Cardiac fibroblast (primary cell): ENCODE measurements at places on chromosomes 11 and 22.

DNA sequence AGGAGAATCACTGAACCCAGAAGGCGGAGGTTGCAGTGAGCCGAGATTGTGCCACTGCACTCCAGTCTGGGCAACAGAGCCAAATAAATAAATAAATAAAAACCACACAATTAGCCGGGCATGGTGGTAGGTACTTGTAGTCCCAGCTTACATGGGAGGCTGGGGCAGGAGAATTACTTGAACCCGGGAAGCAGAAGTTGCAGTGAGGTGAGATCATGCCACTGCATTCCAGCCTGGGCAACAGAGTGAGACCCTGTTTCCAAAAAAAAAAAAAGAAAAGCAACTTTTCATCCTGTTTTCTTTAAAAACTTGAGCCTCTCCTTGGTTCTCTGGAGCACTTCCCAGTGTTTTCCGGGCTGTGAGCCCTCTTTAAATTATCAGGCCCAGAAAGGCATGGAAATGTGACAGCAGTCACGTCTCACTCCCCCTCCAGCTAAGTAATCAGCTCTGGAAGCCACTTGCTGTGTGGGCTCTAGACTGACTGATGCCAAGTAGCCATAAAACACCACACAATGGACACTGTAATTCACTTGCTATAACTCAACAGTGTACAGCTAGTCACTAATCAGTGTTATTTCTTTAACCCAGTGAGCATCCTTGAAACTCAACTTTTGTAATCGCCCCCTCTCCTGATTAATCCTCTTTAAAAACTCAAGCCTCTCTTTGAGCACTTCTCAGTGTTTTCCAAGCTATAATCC lies 13.0 kb upstream of the MCHR1 start:
- peak; percentile 92 for DNase-seq

DNA sequence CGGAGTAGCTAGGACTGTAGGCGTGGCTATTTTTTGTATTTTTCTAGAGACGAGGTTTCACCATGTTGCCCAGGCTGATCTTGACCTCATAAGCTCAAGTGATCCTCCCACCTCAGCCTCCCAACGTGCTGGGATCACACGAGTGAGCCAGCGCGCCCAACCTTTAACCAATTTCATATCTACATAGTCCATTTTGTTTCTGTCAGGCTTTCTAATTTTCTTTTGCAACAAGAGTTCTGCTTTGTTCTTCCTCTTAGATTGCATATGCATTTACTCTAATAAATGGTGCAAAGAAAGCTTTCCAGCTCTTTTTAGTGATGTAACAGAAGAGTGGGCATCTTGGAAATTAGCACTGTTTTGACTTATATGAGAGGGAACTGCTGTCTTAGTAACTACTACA lies 13.3 kb downstream of the RTN3 start:
- DNase-seq, result no peak

- DNase-seq, result no peak
Measured at GRCh38 chr11:67199751-67200150, 66.5 kb upstream of the GRK2 start.

DNA sequence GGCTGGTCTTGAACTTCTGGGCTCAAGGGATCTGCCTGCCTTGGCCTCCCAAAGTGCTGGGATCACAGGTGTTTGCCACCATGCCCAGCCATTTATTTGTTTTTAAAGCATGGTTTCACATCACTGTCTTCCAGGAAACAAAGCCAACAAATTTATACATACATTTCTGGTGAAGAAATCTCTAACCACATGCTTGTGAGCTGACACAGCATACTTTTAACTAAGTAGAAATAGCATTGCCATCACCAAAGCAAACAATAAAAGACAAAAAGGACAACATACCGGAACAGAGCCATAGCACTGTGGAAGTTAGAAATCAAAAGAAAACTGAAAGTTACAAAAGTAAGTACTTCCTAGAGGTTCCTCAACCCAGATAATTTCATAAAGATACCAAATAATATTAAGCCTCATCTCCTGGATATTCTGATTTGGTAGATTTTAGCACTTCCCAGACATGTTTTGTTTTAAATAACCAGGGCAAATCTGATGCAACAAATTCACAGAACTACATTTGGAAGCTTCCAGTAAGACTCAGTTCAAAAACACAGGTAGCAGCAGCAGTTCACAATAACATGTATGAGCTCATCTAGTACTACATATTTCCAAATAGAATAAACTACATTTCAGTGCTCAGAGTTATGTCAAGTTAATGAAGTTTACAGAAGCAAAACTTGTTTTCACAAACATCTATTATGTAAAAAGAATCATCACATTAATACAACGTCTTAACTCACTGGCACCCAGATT lies 70.6 kb downstream of the RRAS2 start:
- peak; percentile 91 for DNase-seq

GRCh38 chr11:89490981-89491690 lies at the start of gene NOX4:
Gene NOX4 (minus strand): TSS chr11:89491375. CDS start chr11:89491246, 129 bp downstream.
- peak; percentile 61 for DNase-seq

DNA sequence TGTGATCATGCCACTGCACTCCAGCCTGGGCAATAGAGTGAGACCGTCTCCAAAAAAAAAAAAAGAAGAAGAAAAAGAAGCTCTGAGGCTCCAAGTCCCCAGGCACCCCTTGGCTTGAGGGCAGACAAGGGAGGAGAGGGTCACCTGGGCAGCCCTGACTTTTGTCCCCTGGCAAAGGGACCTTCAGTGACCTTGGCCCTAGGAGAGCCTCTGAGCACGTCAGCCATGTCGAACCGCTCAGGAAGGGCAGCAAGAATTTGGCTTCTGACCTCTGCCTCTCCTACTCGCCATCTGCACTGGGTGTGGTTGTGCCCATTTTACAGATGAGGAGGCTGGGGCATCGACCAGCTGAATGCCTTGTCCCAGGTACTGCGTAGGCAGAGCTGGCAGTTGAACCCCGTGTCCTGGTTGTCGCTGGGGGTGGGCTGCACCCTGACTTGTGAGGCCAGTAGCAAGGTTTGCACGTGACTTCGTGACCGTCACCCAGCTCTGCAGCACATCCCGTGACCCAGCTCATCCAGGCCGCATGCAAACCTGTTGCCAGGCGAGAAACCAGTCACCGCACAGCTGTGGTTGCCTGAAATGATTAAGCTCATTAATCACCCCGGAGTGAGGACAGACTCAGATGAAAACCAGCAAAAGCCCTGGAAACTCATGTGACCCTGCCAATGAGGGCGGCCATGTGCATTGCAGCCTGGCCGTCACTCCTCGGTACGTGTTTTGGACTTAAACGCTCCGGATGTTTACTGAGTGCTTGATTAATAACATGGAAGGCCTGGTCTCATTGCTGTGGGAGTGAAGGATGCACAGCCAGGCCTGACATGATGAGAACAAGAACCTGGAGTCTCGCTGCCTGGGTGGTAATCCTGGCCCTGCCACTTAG lies 47.7 kb upstream of the PPP6R3 start:
- DNase-seq, result peak; percentile 13

- DNase-seq, result no peak
Measured at GRCh38 chr11:57490456-57491248, 24.9 kb downstream of the SLC43A1 start.

- no peak for DNase-seq
Measured at GRCh38 chr22:42268852-42269410, 1.5 kb downstream of the TCF20 start.

- DNase-seq, result no peak
Measured at GRCh38 chr22:40241200-40241763, 63.6 kb downstream of the TNRC6B start.

- DNase-seq, result peak; percentile 45
Measured at GRCh38 chr22:22703715-22704114, 59.3 kb downstream of the GGTLC2 start.

DNA sequence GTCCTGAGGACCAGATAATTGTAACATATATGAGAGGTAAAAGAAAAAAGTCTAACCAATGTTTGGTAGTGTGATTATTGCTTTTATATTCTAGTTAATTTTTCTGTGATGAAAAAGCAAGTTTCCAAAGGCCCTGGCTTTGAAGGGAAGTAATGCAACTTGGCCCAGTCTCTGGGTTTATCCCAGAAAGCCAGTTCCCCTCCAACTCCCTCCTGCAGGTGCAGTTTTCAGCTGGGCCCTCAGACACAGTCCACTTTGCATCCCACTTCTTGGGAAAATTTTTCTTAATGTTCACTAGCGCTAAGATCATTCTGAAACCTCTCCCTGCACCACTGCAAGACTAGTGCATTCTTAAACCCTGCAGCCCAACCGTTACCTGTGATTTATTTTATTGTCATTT lies 586.8 kb downstream of the NTM start:
- DNase-seq, result no peak

GRCh38 chr22:46043816-46044620 lies 67.1 kb upstream of the WNT7B start:
- no peak for DNase-seq

- peak; percentile 92 for DNase-seq
Measured at GRCh38 chr11:110908401-110909105, 196.3 kb upstream of the ARHGAP20 start.

- no peak for DNase-seq
Measured at GRCh38 chr11:133826866-133827265, 18.4 kb downstream of the SPATA19 start.

- no peak for DNase-seq
Measured at GRCh38 chr22:21632237-21632895, at the start of gene CCDC116. Gene CCDC116 (plus strand): TSS chr22:21632760. CDS start chr22:21633182, 422 bp downstream.

DNA sequence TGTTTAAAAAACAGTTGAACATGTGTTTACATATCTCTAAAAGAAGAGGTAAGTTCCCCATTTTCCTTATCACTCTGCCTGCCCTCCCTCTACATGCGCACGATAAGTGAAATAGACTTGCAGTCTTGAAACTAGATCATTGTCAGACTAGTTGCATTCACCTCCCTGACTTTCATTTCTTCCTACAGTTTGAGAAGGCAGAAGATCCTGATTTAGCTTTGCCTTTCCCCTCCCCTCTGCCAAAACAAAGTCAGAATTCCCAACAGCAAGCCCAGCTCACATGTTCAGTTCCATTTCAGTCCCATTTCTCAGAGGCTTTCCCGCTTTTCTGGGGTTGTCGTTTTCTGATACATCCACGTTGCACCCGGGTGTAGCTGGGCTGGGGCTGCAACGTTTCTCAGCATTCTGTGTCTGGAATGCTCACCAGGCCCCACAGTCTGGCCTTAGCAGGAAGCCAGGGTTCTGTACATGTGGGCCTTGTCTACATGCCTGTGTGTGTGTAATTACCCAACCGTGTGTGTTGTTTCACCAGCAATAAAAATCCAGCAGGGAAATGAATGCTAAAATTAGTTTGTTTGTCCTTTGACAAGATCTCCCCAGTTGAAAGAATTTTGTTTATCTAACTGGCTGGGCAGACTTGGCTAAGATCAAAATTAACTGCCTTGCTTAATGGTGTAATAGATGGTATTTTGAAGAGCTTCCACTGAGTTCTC lies 179.2 kb downstream of the DBX1 start:
- DNase-seq, result peak; percentile 78

DNA sequence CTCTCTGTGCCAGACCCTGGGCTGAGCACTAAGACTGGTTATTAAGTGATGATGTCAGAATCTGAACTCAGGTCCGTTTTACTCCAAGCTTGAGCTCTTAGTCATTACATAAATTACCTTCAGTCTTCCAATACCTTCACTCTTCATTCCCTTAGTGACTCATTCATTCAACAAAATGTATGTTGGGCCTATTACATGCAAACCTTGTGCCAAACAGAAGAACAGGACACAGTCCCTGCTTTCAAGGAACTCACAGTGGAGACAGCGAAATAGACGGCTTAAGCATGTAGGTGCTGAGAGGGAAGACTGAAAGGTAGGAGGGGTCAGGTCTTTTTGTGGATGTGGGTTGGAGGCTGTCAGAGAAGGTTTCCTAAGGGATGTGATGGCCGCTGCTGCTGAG lies 3.3 kb downstream of the KCTD14 start:
- peak; percentile 19 for DNase-seq

DNA sequence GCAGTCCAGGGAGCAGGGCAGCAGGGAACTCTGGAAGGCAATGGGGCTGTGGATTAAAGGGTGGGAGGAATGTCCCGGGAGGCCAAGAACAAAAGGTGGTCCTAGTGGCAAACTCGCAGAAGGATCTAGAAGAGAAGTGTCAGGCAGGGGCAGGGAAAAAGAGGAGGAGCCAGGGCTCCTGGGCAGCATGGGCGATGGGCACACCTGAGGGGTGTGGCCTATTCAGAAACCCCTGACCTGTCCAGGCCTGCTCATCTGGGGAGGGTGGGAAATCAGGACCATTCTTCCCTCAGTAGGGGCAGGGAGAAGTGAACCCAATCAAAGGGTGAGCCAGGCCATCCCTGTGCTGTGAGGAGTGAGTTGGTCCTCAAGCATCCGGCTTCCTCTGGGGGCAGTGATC lies 108.6 kb downstream of the TRIM29 start:
- DNase-seq, result no peak

DNA sequence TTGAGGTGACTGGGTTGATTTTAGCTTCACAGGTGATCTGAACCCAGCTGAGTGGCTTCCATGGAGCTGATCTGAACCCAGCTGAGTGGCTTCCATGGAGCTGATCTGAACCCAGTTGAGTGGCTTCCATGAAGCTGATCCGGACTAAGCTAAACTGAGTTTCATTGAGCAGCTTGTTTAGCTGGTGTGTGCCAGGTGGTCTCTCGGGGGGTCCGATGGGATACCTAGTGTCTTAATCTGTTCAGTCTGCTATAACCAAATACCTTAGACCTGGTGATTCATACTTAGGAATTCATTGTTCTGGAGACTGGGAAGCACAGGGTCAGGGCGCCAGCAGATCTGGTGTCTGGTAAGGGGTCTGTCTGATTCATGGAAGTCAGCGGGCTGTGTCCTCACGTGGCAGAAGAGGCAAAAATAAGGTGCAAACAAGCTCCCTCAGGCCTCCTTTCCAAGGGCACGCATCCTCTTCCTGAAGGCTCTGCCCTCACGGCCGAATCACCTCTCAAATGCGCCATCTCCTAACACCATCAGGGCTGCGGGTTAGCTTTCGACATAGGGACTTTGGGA lies 52.5 kb upstream of the KCNQ1OT1 start:
- peak; percentile 26 for DNase-seq

- no peak for DNase-seq
Measured at GRCh38 chr22:32712644-32713355, 88.7 kb upstream of the TIMP3 start.

GRCh38 chr11:27281740-27282590 lies 81.0 kb downstream of the CCDC34 start:
- peak; percentile 92 for DNase-seq

DNA sequence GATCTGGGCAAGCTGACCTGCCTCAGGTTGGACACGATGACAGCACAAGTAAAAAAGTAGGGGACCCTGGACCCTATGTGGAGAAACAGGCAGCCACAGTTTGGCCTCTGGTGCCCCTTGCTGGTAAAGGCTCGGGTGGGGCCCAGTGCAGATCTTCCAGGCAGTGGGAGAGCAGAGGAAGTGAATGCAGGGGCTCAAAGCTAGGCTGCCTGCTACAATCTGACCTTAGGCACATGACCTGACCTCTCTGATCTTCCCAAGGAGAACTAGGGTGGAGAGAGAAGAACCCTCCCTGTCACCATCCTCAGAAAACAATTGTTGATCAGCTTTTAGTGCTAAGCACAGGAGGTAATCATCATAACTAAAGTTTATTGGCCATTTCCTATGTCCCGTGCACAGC lies 76.5 kb downstream of the PDE2A start:
- no peak for DNase-seq
